ENCODE measurements at places on chromosomes 1 and 21. TPM values are rescaled to one million over a fixed set of nuclear protein-coding genes. Genes with fewer than 3 reads are reported as not detected.

Gene CYP4Z1
- total RNA-seq: not detected

Gene ATP1A2
- total RNA-seq: 8.2 TPM

Gene ARHGAP29
- total RNA-seq: 187 TPM

Gene PHLDA3
- total RNA-seq: 55.5 TPM

Gene WLS
- total RNA-seq: 334 TPM

Gene DIRAS3
- total RNA-seq: 1.7 TPM

Gene OPRD1
- 0.27 TPM for total RNA-seq

Gene OR14K1
- total RNA-seq: not detected

Gene CNKSR1
- 1.1 TPM for total RNA-seq

Gene LMOD1
- total RNA-seq: 15.9 TPM

Gene PTAFR
- total RNA-seq: 0.08 TPM

Gene EIF4G3
- 81.9 TPM for total RNA-seq

GRCh38 chr1:19067182-19067911 lies 110.9 kb upstream of the IFFO2 start:
- DNase-seq: no peak

DNA sequence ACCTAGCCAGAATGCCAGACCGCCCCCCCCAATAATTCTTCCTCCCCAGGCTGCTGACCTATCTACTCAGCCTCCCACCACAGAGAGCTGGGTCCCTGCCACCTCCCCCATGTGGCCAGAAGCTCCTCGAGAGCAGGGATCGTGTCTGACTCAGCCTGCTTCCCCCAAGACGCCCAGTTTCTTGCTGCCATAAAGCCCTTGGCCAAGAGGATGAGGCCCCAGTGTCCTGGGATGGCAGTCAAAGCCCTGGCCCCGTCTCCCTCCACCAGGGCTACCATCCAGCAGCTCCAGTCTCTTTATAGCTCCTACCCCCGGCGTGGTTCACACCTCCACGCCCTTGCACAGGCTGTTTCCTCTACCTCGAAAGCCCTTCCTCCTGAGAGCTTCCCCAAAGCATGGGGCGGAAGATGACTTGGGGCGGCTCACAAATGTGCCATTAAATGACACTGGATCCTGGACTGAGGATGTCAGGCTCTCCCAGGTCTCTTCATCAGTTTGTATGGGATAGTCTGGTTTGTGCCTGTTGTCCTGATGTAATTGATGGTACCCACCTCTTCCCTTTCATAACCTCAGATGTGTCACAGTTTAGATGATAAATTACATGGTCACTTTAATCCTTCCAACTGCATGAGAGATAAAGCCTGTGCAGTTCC lies 13.2 kb downstream of the ADGRB2 start:
- no peak for DNase-seq

DNA sequence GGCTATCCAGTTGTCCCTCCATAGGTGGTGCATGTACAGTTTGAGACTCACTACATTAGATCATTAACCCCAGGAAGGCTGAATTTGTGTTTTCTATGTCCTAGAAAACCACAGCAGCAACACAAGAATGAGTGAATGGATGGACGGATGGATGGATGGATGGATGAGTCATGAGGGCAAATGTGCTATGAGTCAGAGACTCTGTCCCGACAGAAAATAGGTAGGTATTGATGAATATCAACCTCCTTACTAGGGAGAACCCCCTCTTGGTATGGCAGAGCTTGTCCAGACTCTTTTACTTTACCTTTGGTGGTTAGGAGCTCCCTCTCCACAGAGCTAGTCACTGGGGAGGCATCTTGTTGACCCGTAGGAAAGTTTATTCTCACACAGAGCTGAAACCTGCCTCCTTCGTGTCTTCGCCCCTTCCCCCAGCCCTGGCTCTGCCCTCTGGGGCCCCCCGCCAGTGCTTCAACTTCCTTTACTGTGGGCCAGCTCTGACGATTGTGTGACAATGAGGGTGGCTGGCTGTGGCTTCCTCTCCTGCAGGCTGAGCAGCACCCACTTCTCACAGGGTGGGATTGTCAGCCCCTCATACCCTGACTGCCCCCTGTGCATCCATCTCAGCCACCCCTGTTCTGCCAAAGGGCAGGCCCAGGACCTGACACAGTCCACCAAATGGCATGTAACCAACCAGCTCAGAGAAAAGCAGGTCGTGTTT lies 145.2 kb downstream of the FOXD2 start:
- peak; percentile 67 for DNase-seq

- no peak for DNase-seq
These were observed 328.4 kb downstream of the ZP4 start for GRCh38 chr1:237562242-237562823.

GRCh38 chr1:9792156-9793042 lies 31.4 kb downstream of the CLSTN1 start:
- DNase-seq: no peak

DNA sequence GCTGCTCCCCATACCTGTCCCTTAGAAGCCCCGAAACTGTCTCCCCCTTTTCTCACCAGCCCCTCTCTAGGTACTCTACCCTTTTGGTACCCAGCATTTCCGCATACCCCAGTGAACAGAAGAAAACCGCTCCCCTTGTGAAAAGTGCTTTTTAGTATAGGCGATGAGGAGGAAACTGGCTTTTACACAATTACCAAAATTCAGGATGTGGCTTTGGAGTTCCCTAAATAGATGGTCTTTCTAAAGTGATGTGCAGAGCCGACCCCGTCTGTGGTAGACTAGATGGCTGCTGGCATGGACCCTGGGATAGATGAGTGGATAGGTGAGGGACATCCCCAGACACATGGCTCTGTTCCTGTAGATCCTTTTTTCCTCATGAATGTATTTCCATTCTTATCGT lies 2.6 kb upstream of the PER3 start:
- no peak for DNase-seq

DNA sequence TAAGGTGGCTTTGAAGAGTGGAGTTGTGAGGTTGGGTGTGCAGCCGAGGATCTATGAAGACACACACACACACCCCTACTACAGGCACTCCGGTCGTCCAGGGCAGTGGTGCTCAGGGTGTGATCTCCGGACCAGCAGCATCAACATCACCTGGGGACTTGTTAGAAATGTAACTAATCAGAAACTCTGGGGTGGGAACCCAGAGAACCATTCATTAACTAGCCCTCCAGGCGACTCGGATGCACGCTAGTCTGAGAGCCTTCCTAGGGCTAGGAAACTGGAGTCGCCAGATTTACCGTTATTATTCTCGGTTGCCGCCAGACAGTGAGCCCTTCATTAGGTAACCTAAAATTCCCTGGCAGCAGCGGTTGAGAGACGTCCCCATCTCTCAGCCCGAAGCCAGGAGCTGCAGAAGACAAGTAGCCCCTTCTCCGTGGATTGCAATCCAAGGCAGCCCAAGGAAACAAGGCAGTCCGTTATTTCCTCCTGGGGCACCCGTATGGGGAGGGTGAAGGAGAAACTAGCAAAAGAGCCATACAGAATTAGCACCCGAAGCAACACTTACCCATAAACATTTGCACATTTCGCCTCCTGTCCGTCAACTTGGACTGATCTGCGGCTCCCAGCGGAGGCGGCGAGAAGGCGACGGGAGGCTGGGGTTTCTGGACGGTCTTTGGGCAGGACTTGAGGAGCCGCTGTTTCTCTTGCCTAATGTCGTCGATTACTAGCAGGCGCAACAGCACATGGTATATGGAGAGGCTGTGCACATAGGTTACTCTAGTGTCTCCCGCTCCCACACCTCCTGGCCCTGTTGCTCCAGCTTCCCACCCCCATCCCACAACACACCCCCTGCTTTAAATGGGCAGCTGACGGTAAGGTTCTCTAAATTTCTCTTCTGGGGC lies 2.9 kb upstream of the CCN1 start:
- no peak for DNase-seq

DNA sequence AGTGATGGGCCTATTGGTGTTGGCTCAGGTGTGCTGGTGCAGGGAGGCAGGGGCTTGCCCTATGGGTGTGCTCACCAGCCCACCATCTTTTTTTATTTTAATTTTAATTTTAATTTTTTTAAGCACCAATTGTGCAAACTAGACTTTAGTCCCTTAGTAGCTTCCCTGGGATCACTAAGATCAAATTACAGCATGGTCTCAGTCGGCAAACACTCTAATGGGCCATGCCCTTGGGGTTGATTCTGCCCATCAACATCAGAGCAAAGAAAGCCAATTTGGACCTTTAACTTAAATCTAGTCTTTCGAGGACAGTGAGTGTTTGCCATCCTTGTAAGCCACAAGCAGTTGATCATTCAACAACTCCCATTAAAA lies 64.7 kb upstream of the KCNE2 start:
- no peak for DNase-seq

DNA sequence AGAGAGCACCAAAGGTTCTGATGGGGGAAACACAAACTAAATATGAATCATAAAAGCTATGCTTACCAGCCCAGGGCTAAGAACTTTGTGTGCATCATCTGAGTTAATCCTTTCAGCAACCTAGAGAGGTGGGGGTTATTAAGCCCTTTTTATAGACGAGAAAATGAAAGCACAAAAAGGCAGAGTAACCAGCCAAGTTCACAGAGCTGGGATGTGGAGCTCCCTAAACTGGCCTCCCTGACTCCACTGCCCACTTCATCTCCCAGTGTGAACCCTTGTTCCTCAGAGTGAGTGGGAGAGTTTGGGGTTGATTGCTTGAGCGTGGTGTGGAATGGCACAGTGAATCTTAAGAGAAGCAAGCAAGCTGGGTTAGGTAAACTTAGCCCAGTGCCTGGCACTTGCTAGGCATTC lies 10.8 kb upstream of the BCAR3 start:
- no peak for DNase-seq

GRCh38 chr1:28143496-28144202 lies 32.8 kb downstream of the PTAFR start:
- no peak for DNase-seq

DNA sequence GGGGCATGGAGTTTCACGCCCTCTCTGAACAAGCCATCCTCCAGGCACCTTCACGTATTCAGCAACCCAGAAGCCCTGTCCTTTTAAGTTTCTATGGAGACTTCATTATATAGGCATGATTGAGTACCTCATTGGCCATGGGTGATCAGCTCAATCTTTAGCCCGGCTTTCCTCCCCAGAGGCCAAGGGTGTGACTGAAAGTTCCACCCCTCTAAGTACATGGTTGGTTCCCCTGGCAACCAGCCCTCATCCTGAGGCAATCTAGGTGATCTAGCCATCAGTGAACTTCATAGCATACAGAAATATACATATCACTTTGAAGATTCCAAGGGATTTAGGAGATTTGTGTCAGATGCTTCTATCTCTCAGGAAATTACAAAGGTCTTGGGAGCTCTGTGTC lies 21.3 kb upstream of the DHX9 start:
- no peak for DNase-seq

GRCh38 chr1:165117482-165117881 lies 239.0 kb downstream of the LMX1A start:
- no peak for DNase-seq

- DNase-seq: no peak
These were observed 17.8 kb downstream of the OR2B11 start for GRCh38 chr1:247440001-247440620.

GRCh38 chr21:38181096-38181495 lies 75.7 kb upstream of the KCNJ15 start:
- DNase-seq: no peak

- no peak for DNase-seq
These were observed 371.3 kb downstream of the PBX1 start for GRCh38 chr1:164930241-164930640.

DNA sequence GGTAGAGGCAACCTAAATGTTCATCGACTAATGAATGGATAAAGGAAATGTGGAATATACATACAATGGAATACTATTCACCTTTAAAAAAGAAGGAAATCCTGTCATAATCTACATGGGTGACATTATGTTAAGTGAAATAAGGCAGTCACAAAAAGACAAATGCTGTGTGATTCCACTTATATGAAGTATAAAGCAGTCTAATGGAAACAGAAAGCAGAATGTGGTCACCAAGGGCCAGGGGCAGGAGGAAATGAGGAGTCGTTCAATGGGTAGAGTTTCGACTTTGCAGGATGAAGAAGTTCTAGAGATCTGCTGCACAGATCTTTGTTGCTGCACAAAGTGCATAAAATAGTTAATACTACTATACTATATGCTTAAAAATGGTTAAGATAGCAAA lies 7.8 kb downstream of the DIPK1A start:
- no peak for DNase-seq

GRCh38 chr1:217895841-217896240 lies 264.7 kb downstream of the SPATA17 start:
- no peak for DNase-seq

DNA sequence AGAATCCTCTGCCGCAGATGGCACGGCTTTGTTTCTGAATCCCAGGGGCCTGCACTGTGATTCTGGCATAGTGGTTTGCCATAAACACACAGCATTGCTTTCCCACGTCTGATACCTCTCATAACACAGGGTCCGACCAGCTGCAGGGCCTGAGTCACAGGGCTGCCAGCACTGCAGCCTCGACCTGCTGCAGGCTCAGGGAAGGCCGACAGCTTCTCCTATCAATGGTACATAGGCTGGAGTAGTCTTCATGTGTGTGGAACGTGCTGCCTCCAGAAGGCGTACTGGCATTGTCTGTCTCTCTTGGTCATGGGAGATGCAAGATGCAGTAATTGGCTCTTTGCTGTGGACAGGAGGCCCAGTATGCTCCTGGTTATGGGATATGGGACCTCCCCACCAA lies 53.5 kb upstream of the PDE9A start:
- no peak for DNase-seq

DNA sequence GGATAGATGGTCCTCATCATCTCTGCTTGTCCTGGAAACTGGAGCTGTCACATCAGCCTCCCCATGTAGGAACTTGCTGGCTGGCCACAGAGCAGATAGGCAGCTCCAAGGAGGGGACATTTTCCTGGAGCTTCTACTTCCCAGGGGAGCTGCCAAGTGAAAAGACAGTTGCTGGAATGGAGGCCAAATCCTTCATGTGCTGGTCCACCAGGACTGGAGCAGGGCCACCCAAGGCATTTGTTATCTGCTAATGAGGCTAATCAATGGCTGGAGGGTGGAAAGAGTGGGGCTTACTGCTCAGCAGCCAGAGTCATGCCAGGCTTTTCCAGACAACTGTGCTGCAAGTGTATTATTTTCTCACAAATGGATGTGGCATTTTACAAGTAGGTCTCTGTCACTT lies 22.5 kb downstream of the KAZN start:
- no peak for DNase-seq

GRCh38 chr1:112504661-112505399 lies 3.9 kb upstream of the WNT2B start:
- peak; percentile 54 for DNase-seq

DNA sequence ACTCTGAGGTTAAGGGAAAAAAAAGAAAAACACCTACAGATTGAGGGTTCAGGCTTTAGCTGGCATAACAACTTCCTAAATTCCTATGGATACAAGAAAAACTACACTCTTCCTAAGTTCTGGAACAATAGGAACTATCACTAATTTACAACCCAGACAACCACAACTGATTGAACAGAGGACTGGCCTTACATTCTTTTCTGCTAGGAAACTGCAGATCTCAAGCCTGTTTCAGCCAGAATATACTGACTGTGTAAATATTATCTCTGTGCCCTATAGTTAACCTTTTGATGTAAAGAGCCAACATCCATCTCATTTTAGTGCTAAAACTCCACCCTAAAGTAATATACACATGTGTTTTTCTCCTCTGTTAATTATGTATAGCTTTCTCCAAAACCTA lies 1186.5 kb upstream of the TMPRSS15 start:
- DNase-seq: no peak

- DNase-seq: no peak
These were observed 22.6 kb downstream of the STX12 start for GRCh38 chr1:27795601-27796000.

GRCh38 chr1:90291431-90292216 lies 296.7 kb downstream of the ZNF326 start:
- DNase-seq: no peak

GRCh38 chr1:75742047-75742625 lies 17.6 kb downstream of the ACADM start:
- no peak for DNase-seq
